ENCODE measurements at places on chromosomes 16 and 17.

- no peak for DNase-seq
These were observed 95.4 kb downstream of the UTP18 start for GRCh38 chr17:51355441-51356410.

GRCh38 chr16:2477327-2477726 lies 2.4 kb downstream of the TBC1D24 start:
- no peak for DNase-seq

GRCh38 chr16:59605706-59606105 lies 871.6 kb upstream of the GOT2 start:
- DNase-seq = no peak

- no peak for DNase-seq
These were observed 8.2 kb downstream of the NPTX1 start for GRCh38 chr17:80468242-80468641.

DNA sequence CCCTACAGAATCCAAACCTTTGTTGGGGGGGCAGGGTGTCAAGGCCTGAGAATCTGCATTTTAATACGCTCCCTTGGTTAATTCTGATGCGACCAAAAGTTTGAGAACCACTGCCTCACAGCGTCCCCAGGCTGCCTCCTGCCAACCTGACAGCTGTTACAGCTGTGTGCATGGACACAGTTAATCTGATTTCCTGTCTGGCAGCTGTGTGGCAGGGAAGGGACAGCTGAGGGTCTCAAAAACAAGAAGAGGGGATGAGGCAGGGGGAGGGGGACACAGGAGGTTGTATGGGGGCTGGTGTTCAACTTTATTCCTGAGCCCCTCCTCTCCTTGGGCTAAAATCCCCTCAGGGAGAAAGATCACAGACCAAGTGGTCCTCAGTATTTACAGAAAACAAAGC lies 17.5 kb downstream of the HDAC5 start:
- no peak for DNase-seq
